ENCODE measurements at places on chromosomes 16 and 17.

GRCh38 chr17:78962345-78962983, 17.3 kb downstream of the LGALS3BP start:
- DNase-seq: no peak

- DNase-seq: peak; percentile 67
These were observed 11.6 kb upstream of the RAI1 start for GRCh38 chr17:17669580-17670235.

- DNase-seq: no peak
These were observed 32.5 kb downstream of the AKAP10 start for GRCh38 chr17:19945009-19945626.

- no peak for DNase-seq
These were observed 209.4 kb downstream of the MRTFB start for GRCh38 chr16:14280541-14280940.

DNA sequence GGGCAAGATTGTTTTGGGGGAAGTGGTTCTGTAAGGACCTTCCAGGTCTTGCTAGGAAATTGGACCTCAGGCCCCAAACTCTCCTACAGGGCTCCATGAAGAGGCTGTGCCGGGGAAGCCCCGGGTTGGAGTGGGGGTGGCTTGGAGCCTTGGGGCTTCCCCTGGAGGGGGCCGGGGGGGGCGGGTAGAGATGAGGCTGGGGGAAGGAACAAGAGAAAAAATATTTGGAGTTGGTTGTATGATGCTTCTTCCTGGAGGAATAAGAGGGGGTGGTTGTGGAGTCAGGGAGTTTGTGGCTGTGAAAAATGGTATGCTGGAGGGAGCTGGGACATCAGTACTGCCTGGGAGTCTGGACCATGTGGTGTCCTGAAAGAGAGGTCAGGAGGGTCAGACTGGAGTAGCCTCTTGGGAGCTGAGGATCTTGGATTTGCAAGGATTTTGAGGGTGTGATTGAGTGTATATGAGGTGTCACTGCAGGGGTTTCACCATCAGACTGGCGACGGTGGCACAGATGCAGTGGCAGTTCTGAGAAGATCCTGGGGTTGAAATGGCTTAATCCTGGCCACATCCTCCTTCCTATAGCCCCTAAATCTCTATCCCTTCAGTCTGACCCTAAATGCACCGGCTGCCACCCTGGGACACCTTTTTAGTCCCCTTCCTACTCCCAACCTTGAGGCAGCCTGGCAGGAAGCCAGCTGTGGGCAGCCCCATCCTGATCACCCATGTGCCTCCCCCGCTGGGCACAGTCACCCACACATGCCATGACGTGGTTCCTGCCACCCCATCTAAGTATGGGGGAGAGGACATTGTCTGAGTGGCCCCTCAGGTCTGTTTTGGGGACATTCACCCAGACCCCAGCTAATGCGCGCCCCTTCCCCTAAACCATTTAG, 10.9 kb downstream of the RARA start:
- no peak for DNase-seq
